ENCODE measurements at places on chromosomes 1 and 21.

- DNase-seq, result no peak
Observed at GRCh38 chr1:170196490-170197236, 50.9 kb downstream of the NTMT2 start.

GRCh38 chr1:200471739-200472138 is 61.9 kb upstream of the ZNF281 start:
- no peak for DNase-seq

DNA sequence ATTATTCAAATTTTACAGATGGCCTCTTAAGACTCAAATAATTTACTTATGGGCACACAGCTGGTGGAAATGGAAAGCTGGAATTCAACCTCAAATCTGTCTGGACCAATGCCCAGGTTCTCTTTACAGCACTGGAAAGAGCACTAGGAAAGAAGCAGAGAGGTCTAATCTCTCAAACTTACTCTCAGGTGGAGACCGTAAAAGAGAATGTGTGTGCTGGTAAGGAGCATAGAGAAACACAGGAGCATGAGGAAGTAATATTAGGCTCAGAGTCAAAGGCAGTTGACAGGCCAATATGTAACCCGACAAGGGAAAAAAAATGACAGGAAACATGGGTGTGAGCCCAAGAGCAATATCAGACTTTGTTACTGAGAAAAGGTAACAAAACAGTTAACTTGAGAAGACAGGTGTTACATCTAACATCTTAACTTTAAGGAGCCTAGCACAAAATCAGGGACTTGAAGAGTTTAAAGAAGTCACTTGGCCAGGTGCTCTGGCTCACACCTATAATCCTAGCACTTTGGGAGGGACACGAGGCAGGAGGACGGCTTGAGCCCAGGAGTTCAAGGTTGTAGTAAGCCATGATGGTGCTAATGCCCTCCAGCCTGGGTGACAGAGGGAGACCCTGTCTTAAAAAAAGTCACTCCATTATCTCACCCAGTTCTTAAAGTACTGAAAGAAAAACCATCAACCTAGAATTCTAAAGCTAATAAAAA is 20.7 kb downstream of the PPP1R15B start:
- no peak for DNase-seq

DNA sequence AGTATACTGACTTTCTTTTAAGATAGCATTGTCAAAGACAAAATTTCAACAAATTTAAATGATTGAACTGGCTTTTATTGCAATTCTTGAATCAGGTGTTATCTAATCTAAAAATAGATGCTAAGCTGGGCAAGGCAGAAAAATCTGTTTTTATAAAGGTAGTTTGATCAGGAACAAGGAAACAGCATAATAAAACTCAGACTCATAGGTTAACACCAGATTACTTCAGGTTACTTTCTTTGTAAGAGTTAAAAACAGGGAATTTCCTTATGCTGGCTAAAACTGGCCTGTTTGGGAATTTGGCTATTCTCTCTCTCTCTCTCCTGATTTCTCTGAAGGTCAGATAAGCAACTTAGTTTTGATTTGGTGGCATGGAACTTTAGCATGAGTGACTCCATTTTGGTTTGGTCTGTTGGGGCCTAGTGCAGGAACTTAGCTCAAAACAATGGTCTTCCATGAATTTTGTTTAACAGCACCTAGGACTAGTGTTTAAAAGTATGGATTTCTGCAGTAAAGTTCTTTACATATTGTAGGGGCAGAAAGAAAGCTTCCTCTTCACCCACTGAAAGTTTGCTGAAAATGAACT is 24.2 kb upstream of the IVNS1ABP start:
- no peak for DNase-seq

DNA sequence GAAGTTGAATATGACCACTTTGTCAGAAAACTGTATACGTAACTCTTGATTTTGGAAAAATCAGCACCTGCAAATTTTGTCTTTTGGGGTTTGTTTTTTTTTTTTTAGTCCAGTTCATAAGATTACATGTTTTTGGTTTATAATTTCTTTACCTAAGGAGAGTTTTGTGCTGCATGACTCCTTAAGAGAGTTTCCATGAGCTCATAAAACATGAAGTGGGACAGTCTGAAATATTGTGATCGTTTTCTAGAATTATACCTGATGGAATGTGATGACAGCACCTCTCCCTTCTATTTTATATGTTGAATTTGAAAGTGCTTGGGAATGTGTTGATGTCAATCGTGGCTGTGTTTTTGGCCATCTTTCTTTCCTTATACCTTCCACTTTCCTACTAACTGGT is 158.5 kb downstream of the NFIA start:
- DNase-seq, result no peak

DNA sequence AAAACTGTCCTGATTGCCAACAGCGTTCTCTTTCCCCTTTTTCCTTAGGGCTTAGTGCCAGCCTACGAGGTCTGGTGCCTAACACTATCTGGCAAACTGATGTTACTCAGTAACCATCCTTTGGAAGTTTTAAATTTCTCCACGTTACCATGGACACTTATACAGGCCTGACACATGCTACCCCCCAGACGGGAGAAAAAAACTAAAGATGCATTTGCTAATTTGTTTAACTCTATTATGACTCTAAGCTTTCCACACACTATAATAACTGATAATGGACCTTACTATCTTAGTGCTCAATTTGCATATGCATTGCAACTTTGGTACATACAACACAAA is 36.8 kb downstream of the CLCA1 start:
- DNase-seq, result no peak

DNA sequence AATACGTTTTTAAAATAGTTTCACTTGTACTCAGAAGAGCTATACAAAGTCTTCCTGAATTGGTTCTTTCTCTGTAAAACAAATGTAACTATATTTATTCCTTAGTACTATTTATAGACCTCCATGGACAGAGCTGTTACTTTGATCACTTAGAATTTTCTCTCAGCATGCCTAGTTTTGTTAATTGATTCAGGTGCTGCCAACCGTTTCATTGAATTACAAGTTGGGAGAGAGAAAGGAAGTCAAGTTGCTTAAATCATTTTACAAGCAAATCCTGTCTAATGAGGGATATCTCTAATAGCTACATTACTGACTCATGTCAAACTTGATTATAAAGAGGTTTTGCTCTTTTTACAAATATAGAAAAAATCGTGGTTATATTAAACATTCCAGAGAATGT is 241.0 kb downstream of the FMN2 start:
- no peak for DNase-seq

- no peak for DNase-seq
Observed at GRCh38 chr21:30437010-30437565, 3.0 kb upstream of the KRTAP15-1 start.

DNA sequence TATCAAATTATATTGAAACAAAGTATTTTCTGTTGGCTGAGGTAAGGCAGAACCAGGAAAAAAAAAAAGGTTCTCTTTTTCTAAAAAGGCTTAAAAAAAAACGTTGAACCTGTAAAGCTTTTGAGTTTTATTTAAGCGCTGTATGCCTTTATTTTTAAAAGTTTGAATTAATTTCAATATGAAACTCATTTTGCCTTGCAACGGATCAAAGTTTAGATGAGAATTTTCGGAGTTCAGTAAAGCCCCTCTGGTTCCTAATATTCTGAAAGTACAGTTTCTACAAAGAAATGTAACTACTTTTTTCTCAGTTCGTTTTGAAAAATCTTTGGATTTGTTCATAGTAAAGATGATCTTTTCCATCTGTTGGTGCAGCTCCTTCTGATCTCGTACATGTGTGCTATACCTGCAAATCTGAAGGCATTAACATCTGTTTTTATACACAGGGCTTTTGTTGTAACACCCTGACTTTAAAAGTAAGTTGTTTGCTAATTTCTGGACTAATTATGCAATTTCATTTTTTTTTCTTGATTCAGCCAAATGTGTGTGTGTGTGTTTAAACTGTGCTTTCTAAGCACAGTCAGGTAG is 1.7 kb downstream of the ZBTB18 start:
- DNase-seq, result no peak

DNA sequence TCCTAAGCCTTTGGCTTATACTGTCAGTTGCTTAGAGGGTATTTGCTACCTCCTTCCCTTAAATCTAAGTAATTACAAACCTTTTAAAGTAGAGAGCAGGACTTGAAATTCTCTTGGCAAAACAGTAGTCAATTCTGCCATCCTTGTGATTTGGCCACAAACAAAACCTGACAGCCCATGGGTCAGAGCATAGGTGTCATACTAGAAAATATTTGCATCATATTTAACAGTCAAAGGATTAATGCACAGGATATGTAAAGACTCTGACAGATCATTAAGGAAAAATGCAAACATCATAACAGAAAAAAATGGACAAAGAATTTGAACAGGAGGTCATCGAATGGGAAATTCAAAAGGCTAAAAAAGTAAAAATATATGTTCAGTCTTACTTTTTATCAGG is 50.5 kb downstream of the ZFYVE9 start:
- DNase-seq, result no peak

- no peak for DNase-seq
Observed at GRCh38 chr1:72586023-72586685, 303.8 kb upstream of the NEGR1 start.

DNA sequence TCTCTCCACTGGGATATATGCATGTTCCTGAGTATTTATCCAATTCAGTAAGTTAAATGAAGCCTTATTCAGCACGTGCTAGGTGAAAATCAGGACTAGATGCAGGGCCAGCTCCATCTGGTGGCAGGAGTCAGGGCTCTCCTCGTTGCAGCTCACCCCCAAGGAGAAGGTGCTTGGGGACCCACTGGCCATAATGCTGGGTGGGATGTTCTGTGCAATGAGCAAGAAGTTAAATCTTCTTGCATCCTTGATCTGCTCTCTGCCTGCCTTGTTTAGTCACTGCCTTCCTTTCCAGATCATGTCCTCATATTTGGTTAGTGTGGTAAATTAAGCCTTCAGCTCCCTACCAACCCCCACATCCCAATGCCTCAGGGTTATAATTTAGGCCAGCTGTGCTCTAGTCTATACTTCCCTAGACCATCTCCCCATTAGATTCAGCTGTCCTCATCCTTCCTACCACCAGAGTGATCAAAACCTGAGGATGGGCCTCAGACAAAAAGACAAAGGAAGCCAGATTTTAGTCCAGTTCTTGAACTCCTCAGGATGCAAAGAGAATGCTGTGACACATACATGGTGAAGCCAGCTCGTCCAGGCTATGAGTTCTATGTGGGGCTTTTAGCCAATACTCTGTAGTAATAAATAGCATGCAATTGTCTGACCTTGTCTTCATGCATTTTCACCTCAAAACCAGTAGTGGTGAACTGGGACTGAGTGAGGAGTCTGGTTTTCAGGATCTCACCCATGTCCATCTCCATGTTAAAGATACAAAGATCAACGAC is 55.9 kb downstream of the SEC16B start:
- DNase-seq, result no peak

- no peak for DNase-seq
Observed at GRCh38 chr1:99647490-99647889, 1.6 kb downstream of the PALMD start.
